ENCODE measurements at places on chromosomes 2 and 18.

- no peak for DNase-seq
Observed at GRCh38 chr2:159366538-159366937, 80.0 kb upstream of the WDSUB1 start.

GRCh38 chr2:192443831-192444230, 249.1 kb upstream of the TMEFF2 start:
- no peak for DNase-seq

DNA sequence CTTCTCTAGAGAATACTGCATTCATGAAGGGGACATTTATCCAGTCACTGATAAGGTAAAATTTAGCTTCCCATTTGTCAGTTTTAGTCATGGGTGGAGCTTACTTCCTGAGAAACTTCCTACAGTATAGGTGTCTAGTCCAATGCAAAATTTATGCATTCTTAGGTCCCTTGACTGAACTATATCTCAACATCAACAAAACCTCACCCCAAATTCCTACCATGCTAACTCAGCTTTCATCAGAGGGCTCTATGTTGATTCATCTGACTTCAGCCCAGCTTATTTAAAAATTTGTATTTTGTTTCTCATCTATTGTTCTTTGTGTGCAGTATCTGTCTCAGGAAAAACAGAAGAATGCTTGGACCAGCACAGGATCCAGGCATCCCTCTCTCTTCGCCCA, 296.4 kb upstream of the ACVR2A start:
- no peak for DNase-seq

- no peak for DNase-seq
Observed at GRCh38 chr2:227324642-227324994, 433 bp upstream of the MFF start.

- DNase-seq, result peak; percentile 8
Observed at GRCh38 chr2:142586693-142587580, 290.5 kb upstream of the KYNU start.

DNA sequence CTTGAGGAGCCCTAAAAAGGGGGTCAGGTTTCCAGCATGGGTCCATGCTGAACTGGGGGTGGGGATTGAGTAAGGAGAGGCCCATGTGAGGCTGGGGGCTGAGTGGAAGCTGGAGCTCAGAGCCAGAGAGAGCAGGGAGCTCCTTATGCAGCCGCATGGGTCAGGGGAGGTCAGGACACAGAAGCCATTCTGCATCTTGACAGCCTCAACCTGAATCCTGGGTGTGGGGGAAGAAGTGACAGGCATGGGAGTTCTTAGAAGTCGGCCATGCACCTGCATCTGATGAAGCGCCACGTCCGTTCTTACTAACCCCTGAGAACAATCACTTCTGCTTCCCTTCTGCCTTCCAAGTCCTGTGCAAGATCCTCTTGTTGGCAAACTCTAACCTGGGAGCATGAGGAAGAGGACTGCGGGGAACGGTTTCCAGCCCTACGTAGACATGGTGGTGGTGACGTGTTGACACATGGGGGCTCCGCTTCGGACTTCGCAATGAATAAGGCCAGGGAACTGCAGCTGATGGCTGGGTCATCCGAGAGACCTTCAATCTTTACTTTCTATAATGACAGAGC, 22.3 kb downstream of the GNLY start:
- no peak for DNase-seq

DNA sequence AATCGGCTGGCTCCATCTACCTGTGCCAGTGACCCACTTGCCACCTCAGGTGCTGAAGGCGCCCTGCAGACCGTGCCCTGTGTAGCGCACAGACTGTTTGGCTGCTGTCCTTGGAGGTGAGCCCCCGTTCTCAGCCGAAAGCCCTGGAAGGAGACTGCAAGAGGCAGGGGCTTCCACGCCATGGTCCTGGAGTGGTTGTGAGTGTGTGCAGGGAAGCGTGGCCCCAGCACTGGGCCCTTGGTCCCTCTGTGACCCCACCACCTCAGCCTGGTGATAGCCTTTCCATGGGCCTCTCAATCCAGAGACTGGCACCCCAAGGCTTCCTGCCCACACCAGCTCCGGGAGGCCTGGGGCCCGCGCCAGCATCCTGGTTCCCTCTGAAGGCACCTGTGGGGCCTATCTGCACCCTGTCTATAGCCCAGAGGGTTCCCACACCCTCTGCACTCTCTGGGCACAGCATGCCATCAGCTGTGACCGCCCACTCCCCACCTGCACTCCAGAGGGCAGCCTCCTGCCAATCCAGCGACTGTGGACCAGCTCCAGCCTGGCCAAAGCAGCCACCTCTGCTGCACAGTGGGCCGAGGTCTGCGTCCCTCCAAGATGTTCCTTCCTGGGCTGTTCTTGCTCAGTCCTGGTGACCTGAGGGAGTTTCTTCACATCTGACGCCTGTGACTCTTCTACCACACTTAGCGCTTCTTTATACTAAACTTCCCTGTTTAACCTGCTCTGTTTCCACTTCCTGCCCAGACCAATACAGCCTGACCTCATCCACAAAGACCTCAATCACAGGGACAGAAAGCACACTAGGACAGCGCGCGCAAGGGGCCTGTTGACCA, 109.5 kb downstream of the EIPR1 start:
- DNase-seq, result no peak

GRCh38 chr18:13558124-13558523, 168.2 kb downstream of the FAM210A start:
- DNase-seq, result peak; percentile 48

DNA sequence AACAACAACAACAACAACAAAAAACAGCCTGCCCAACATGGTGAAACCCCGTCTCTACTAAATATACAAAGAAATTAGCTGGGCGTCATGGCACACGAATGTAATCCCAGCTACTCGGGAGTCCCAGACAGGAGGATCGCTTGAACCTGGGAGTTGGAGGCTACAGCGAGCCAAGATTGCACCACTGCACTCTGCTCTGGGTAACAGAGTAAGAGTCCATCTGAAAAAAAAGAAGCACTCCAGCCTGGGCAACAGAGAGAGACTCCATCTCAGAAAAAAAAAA, 344.1 kb upstream of the PLGLB2 start:
- no peak for DNase-seq

- no peak for DNase-seq
Observed at GRCh38 chr2:149490296-149490695, 97.3 kb downstream of the MMADHC start.

DNA sequence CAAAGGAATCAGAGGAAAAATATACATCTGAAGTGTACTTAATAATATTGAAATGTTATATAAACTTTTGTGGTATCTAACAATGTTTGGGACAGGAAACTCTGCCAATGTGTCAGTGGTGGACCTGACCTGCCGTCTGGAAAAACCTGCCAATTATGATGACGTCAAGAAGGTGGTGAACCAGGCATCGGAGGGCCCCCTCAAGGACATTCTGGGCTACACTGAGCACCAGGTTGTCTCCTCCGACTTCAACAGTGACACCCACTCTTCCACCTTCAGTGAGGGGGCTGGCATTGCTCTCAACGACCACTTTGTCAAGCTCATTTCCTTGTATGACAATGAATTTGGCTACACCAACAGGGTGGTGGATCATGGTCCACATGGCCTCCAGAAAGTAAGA, 32.6 kb downstream of the CALCRL start:
- DNase-seq, result no peak

GRCh38 chr2:64943387-64944150, 45.6 kb upstream of the SLC1A4 start:
- peak; percentile 53 for DNase-seq

- DNase-seq, result no peak
Observed at GRCh38 chr2:127634066-127634617, 11.8 kb upstream of the GPR17 start.

DNA sequence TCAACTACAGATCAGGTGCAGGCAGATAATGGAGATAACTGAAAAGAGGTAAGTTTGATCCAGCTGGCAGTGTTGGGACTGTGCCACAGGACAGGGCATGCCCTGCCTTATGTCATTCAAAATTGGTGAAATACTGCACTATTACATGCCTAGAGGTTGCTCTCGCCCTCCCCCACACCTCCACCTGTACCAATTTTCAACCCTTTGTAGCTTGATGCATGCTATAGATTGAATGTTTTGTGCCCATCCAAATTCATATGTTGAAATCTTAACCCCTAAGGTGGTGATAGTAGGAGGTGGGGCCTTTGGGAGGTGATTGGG, 72.1 kb upstream of the LYPD6B start:
- DNase-seq, result no peak

- no peak for DNase-seq
Observed at GRCh38 chr2:18907508-18907907, 318.1 kb upstream of the NT5C1B start.

GRCh38 chr2:223532712-223533111, 69.4 kb downstream of the SCG2 start:
- peak; percentile 32 for DNase-seq

DNA sequence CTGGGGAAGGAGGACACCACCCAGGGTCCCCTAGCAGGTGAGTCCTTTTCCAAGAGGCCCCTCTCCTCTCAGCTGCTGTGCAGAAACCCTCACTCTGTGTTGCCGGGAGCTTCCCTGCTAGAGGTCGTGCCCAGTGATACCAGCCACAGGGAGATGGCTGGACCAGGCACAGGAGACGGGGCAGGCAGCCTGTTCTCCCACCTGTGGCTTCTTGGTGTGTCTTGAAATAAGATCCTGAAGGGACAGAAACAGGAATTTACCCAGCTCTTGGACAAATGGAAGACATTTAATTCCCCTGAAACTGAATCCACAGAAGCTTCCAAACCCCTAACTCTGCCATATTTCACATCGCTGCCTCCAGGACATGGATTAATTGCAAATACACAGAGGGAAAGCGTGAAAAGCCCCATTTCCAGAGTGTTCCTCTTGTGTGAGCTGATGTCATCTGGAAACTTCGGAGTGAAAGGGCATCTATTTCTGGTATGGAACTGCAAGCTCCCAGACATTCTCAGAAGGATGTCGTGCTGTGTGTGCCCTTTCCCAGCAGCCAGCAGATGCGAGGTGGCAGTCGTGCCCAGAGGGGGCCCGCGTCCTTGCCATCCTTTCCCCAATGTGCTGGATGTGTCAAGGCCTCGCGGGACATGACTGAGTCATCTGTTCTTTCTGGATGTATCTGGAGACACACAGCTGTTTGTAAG, 177.7 kb downstream of the SEPTIN10 start:
- no peak for DNase-seq

DNA sequence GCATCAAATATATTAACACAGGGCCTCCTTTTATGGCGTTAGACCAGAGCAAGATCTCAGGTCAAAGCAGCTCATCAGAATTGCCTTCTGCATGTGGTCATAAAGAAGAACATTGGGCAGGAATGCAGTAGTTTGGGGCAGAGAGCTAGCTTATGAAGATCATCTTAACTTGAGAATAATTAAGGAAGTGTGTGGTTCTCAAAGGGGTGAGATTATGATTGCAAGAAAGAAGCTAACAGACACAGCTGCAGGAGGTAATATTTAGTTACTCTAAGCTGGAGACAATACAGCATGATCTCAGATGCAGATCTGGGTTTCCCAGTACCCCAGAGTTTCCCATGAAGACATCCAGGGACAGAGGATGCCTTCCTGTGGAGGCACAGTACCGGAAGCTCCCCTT, 91.6 kb downstream of the TTC27 start:
- no peak for DNase-seq

- no peak for DNase-seq
Observed at GRCh38 chr2:107588181-107588580, 238.5 kb upstream of the RGPD4 start.

DNA sequence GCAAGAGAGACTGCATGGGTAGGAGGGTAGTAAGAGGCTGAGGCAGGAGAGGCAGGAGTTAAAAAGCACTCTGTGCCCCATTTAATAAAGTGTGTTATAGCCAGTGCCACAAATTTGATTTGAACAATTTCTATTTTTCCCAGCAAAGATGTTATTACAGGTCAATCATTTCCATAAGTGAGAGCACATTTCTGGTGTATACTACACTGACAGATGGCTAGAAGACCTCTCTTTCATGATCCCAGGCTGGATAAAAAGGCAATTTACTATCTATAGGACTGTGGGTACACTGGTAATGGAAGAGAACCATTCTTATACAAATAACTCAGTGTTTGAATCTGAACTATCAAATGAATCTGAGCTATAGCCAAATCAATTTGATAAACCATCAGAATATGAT, 176.2 kb downstream of the FSHR start:
- no peak for DNase-seq

DNA sequence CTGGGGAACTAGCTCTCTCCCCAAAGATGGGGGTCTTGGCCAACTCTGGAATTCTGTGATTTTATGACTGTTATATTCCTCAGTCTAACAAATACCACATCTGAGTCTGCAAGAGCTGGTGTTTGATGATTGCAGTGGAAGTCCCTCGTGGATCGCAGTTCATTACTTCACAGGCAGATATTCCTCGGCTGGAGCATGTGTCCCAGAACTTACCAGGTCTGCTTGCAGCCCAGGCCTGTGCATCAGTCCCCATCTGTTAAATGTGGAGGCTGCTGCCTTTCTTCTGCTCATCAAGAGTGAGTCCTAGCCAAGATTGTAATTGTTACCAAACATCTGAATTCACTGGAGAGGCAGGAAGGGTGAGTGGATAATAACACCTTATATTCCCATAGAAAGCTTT, 55.5 kb downstream of the PRKCE start:
- DNase-seq, result no peak

GRCh38 chr2:135169900-135170753, 118.0 kb downstream of the RAB3GAP1 start:
- DNase-seq, result no peak

DNA sequence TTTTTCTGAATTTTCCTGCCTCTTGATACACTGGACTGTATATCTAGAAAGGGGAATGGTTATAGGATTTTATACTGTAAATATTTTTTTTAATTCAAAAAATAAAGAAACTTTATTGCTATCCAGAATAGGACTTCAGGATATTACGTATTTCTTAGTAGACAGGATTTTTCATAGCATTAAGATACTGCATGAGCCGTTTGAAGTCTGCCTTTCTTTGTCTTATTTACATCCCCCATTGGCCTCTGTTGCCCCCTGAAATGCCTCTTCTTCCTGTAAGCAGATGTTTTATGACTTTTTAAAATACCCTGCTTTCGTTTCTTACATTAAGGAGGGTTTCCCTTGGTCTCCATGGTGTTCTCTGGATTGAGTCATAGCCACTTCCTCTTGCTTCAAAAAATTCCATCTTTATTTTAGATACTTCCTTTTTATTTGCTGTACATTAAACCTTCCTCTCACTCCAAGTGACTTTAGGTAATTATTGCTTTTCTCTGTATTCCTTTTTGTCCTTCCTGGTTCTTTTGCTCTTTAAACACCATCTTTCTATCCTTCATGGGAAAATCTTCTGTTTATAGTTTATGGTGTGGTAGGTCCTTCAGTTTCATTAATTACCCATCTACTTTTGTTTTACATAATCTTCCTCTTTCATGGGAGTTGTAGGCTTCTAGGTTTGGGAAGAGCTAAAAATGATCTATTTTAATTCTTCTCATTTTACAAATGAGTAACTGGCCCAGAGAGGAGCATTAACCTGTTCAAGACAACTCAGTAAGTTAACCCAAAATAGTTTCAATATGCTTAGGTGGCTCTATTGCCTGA, 72.6 kb downstream of the ZNF532 start:
- peak; percentile 73 for DNase-seq

- no peak for DNase-seq
Observed at GRCh38 chr2:176542476-176542875, 273.2 kb downstream of the MTX2 start.

Measured in inflammatory macrophage (primary cell).